ENCODE measurements at places on chromosomes 7 and 10.

GRCh38 chr7:122935620-122936019 lies 49.4 kb upstream of the CADPS2 start:
- no peak for DNase-seq

DNA sequence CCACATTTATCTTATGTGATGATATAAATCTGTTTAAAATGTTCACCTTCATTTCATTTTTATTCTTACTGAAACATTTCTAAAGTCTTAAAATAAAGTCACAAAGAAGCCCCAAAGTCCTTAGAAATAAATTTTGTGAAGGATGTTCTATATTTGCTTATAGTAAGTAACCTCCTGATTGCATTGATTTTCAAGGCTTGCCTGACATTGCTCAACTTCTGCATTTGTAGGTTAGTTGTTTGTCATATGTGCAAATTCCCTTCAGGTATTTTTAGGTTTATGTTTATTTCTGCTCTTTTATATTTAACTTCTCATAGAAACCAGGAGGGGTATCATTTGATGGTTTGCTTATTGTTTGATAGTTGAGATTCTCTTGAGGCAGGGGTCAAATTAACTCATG lies 417.8 kb downstream of the ARL4A start:
- no peak for DNase-seq

GRCh38 chr7:112372101-112372500 lies 78.2 kb upstream of the IFRD1 start:
- DNase-seq, result peak; percentile 72

DNA sequence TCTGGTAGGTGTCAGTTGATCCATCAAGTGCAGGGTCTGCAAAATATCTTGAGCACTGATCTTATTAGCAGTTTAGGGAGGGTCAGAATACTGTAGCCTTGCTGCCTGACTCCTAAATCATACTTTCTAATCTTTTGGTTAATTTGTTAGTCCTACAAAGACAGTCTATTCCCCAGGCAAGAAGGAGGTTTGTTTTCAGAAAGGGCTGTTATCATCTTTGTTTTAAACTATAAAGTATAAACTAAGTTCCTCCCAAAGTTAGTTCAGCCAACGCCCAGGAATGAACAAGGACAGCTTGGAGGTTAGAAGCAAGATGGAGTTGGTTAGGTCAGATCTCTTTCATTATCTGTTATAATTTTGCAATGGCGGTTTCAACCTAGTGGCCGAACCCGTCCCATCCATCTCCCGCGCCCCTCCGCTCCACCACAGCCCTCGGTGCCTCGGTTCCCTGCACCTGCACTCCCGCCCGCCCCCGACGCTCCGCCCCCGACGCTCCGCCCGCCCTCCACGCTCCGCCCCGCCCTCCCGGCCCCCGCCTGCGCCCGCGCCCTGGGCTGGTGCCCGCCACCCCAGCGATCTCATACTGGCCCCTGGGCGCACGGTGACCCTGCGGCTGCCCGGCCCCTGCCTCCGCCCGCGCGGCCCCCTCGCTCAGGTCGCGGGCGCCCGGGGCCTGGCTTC lies at the start of gene ADCK2:
Gene ADCK2 (plus strand): TSS at position 564 of the 681 bp plus-strand sequence. CDS start 386 bp downstream, outside the sequence.
- no peak for DNase-seq

DNA sequence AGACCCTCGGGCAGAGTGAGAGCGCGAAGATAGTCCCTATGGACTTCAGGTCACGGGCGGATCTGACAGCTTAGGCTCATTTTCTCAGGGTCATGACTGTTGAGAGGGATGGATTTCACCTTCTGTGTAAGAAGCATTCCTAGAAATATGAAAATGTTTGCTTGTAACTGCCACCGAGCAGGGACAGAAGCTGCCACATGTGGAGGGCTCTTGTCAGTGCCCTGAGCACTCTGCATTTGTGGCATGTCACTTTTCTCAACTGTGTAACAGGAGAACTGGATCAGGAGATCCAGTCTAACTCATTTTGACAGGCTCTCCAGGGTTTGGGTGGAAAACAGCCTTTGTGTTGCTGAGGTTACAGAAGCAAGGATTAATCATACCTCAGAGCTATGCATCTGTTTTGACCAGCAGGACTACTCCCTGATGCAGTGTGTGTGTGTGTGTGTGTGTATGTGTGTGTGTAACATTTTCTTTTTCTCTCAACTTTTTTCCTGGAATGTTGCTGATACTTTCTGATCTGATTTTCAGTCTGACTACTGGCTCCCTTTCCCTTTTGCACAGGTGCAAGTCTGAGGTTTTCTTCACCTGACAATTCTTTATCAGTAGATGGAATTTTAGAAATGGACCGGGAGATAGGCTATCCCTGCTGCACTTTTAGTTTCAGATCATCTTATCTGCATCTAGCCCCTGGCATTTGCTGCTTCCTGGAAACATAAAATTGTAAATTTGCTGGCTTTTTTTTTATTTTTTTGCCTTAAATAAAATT lies 183.3 kb downstream of the STK31 start:
- peak; percentile 16 for DNase-seq

DNA sequence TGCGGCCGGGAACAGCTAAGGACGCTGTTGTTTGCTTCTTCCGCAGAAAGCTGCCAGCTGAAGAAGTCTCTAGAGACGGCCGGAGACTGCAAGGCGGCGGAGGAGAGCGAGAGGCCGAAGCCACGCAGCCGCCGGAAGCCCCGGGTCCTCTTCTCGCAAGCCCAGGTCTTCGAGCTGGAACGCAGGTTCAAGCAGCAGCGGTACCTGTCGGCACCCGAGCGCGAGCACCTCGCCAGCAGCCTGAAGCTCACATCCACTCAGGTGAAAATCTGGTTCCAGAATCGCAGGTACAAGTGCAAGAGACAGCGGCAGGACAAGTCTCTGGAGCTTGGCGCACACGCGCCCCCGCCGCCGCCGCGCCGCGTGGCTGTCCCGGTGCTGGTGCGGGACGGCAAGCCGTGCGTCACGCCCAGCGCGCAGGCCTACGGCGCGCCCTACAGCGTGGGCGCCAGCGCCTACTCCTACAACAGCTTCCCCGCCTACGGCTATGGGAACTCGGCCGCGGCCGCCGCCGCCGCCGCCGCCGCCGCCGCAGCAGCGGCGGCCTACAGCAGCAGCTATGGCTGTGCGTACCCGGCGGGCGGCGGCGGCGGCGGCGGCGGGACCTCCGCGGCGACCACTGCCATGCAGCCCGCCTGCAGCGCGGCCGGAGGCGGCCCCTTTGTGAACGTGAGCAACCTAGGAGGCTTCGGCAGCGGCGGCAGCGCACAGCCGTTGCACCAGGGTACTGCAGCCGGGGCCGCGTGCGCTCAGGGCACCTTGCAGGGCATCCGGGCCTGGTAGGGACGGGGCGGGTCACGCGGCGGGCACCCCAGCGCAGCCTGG lies 2.4 kb downstream of the NKX2-3 start:
- no peak for DNase-seq

DNA sequence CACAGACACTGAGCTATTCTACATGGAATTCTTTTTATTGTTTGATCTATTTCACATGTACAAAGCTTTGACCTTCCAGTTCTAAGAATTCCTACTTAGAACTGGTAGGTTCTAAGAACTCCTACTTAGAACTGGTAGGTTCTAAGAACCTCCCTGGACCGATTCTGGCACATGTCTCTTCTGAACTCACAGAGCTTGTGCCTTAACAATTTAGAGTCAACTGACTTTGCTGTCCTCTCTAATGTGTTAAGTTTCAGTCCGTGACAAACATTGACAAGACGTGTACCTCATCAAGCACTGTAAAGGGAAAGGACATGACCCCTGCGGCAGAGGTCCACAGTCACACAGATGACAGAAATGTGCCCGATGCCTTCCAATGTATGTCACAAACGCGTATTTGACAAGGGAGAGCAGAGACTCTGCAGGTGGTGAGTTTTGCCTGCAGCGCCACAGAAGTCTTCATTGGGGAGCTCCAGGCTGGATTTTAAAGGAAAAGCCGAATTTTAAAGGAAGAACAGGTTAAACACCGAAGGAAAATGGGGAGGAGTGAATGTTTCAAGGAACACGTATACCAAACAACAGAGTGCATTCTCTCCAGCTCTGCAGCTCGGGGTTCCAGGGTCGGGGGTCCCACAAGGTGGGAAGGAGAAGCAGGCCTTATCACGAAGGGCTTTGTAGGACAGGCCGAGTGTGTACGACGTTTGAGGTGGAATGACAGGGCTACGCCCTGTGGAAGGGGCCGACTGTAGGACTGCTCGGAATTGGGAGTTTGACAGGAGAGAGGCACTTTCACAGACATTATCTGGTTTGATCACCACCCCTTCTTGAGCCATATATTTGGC lies 161.1 kb upstream of the KLF14 start:
- DNase-seq, result no peak

- DNase-seq, result no peak
Observed at GRCh38 chr7:143455491-143455890, 12.2 kb downstream of the TAS2R60 start.

GRCh38 chr7:2105280-2105679 lies 127.5 kb downstream of the MAD1L1 start:
- no peak for DNase-seq

- DNase-seq, result peak; percentile 94
Observed at GRCh38 chr10:62093863-62094291, 174.8 kb downstream of the RTKN2 start.

GRCh38 chr10:124493214-124493882 lies 31.7 kb downstream of the LHPP start:
- no peak for DNase-seq

GRCh38 chr10:58675321-58675720 lies 162.6 kb downstream of the BICC1 start:
- DNase-seq, result no peak

GRCh38 chr10:49605216-49605938 lies 4.7 kb upstream of the SLC18A3 start:
- no peak for DNase-seq

DNA sequence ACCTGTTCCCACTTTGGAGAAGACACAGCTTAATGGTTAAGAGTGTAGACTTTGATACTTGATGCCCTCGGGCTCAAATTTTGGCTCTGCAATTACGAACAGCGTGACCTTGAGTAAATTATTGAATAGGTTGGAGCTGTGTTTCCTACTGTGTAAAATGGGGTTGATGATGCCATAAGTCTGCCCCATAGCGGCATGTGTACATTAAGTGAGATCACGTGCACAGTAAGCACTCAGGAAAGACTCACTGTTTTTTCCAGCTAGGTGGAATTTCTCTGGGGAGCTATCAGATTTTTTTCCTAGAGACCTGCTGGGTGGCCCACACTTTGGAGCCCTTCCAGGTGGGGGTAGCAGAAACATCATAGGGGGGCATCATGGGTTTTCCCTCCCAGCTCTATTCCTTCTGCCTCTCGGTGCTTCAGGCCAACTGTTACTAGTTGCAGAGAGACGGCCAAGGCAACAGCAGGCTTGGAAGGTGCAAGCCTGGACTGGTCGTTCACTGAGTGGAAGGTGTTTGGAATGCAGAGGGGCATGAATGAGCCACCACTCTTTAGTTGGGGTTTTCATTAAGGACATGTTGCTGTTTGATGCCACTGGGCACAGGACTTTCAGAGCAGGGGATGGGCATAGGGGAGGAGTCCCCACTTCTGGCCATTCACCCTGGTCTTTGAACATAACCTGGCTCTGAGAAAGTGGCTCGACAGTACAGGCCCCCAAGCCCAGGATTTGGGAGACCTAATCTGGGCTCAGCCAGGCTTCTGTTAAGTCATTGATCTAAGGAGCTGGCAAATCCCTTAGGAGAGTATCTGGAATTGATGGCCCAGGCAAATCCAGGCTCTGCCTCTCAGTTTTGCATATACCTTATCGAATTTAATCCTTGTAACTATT lies 64.0 kb downstream of the SYPL1 start:
- no peak for DNase-seq

DNA sequence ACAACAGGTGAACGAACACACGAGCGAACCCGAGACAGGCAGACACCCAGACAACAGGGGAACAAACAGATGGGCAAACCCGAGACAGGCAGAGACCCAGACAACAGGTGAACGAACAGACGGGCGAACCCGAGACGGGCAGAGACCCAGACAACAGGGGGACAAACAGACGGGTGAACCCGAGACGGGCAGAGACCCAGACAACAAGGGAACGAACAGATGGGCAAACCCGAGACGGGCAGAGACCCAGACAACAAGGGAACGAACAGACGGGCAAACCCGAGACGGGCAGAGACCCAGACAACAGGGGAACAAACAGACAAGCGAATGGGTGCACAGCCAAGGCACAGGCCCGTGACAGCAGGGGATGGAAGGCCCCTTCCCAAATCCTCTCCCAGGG lies 264.7 kb downstream of the ELFN1 start:
- DNase-seq, result no peak

- DNase-seq, result peak; percentile 58
Observed at GRCh38 chr7:134755422-134756022, 23.9 kb upstream of the CALD1 start.

DNA sequence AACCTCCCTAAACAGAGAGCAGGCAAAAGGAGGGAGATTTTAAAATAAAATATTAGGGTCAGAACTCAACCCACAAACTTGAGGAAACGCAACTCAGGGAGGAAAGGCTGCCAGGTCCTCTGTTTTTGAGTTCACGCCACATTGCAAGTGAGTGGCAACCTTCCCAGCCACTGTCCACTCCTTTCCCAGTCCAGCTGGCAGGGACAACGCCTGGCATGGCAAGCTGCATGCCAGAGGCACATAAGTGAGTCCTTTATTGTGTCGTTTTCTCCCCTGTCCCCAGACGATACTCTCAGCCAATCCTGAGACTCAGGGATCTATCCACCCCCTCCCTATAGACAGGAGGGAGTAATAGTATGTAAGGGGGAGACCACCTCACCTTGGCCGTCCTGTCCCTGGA lies 22.4 kb downstream of the FBXW4 start:
- no peak for DNase-seq
